ENCODE measurements at places on chromosomes 2 and 18.

DNA sequence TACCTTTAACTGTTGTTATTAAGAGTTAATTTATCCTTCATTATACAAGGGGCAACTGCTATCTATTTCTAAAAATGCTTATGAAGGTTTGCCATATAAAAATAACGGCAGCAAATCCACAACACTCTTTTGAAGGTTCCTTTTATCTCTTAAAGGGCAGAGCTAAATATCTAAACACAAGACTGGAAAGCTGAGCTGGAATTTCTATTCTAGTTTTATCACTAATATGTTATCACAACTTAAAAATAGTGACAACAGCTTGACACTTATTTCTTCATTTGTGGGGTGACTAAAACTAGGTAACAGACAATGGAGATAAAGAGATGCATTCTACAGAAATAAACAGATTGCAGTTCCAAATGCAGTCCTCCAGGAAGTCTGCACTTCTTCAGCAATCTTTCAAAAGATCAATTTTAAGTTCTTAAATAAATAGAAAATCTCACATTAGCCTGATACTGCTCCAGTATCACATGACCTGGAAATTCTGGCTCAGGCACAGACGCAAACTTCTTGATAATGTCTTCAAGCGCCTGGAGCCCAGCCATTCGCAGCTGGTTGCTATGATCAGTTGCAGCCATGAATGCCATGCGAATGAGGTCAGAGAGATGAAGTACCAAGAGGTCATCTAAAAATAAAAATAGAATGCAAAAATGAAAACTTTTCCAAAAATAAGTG lies 54.0 kb upstream of the STRN start:
- DNase-seq: no peak

DNA sequence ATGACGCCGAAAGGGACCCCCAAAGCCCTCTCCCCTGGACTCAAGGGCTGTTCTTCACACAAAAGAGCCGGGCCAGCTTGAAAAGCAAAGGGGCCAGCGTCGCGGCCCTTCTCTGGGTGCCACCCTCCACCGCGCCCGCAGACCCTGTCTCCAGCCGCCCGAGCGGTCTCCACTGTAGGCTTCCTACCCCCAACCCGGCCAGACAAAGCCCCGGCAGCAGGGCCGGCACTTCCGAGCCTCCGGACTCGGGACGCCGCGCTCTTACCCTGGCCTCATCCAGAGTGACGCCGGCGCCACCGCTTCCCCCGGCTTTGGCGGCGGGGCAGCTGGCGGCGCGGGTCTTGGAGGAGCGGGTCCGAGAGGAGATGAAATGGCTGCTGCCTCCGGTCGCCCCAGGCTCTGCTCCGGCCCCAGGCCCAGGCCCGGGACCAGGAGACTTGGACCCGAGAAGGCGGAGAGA lies 603 bp downstream of the ATAD2B start:
- DNase-seq: no peak

DNA sequence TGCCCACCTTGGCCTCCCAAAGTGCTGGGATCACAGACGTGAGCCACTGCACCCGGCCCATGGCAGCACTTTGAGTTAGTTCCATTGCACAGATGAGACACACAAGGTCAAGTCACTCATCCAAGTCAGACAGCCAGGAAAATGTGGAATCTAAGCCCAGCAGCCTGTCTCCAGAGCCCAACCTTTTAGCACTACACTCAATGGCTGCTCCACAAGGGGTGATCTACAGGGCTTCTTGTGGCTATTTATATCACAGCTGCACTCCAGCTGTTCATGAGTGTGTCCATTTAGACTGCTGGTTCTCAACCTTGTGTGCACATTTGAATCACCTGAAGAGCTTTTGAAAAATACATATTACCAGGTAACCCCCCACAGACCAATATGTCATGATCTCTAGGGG lies 72.9 kb upstream of the RPL31 start:
- DNase-seq: no peak

DNA sequence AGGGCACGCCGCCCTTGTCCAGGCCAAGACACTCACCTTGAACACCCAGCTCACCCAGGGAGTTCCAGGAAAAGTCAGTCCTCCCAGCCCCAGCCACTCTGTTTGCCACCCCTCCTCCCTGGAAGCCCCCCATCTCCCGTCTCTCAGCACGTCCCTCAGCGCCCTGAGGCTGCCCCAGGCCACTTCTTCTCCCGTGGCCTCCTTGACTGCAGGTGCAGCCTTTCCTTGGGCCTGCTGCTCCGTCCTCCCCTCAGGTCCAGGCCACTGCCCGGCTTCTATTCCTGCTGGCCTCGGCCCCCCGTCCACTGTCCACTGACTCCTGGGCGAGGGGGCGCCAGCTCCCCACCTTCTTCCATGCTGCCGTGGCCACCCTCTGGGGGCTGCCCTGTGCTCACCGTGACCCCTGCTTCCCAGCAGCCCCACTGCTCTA lies 239.1 kb downstream of the HDAC4 start:
- DNase-seq: no peak

- no peak for DNase-seq
Observed at GRCh38 chr2:218179782-218180181, 13.0 kb upstream of the CXCR1 start.

GRCh38 chr18:5542515-5543035 lies 1.2 kb downstream of the EPB41L3 start:
- DNase-seq: no peak

GRCh38 chr2:240142859-240143258 lies 2.4 kb upstream of the OTOS start:
- no peak for DNase-seq

- DNase-seq: no peak
Observed at GRCh38 chr2:64313398-64313723, 140.6 kb upstream of the LGALSL start.

DNA sequence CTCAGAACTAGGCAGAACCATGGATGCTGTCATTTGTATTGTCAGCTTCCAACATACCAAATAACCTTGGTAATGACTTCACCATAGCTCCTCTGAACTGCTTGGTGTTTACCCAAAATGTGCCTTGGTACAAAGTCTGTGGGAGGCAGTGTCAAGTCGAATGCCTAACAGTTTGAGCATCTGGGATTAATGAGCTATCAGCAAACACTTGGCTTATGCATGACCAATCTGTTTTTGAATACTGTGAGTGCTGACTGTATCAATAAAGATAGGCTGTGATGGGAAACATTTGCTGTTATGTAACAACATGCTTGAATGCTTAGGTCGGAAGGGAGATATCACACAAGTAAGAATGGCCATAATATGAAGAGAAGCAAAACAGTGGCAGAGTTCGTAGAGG lies 455.4 kb downstream of the CMPK2 start:
- no peak for DNase-seq

DNA sequence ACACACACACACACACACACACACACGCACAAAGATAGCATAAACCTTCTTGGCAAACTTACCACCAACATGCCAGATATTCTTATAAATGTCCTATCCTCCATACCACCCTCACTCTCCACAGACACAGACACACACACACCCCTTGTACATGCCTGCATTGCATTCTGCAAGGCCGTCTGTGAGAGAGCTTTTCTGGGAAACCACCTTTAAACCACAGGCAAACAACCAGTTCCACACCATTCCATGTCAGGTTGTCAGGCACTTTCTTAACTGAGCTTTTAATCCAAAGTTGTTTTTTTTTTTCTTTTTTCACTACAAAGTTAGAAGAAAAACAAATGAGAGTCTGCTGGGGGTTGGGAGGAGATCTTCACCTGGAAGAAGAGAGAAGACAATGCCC lies 221.1 kb downstream of the C1D start:
- no peak for DNase-seq

DNA sequence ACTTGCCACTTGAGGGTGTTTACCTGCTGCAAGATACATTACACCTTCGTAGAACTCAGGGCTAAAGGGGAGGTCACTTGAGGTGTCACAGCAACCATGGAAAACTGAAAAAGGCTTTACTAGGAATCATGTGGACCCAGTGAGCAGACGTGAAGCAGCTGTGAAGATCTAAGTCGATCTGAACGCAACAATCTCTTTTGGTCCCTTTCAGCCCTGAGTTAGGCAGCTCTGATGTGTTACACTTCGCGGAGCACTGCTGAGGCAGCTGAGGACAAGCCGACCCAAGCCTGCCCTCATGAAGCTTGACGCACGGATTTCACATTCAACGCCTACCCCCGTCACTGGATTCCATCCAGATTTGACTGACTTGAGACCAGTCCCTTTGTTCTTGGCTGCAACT lies 75.8 kb upstream of the NPAS2 start:
- DNase-seq: no peak

GRCh38 chr2:129253461-129253812 lies 726.0 kb upstream of the RAB6C start:
- DNase-seq: no peak

- DNase-seq: no peak
Observed at GRCh38 chr2:113200736-113201490, 27.1 kb downstream of the PSD4 start.

DNA sequence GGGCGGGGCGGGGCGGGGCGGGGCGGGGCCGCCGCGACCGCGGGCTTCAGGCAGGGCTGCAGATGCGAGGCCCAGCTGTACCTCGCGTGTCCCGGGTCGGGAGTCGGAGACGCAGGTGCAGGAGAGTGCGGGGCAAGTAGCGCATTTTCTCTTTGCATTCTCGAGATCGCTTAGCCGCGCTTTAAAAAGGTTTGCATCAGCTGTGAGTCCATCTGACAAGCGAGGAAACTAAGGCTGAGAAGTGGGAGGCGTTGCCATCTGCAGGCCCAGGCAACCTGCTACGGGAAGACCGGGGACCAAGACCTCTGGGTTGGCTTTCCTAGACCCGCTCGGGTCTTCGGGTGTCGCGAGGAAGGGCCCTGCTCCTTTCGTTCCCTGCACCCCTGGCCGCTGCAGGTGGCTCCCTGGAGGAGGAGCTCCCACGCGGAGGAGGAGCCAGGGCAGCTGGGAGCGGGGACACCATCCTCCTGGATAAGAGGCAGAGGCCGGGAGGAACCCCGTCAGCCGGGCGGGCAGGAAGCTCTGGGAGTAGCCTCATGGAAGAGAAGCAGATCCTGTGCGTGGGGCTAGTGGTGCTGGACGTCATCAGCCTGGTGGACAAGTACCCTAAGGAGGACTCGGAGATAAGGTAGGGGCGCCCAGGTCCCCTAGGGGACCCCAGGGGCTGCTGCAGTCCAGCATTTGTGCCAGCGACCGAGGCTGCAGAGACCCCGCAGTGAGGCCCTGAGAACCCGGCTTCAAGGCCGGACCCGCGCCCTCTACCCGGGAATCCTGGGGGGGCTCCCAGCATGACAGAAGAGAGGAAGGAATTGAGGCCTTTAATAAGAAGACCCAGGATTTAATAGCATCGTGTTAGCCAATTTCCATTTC lies at the start of gene KHK:
Gene KHK, plus strand, starts transcription at position 49 of the 870 bp plus-strand sequence. Its CDS starts 488 bp downstream, at position 537.
- no peak for DNase-seq

- DNase-seq: no peak
Observed at GRCh38 chr2:219495531-219496122, 3.1 kb upstream of the GMPPA start.

- no peak for DNase-seq
Observed at GRCh38 chr2:230443541-230443940, 27.5 kb downstream of the SP100 start.

- DNase-seq: no peak
Observed at GRCh38 chr2:43455296-43455695, 140.5 kb downstream of the THADA start.

GRCh38 chr2:45889053-45889452 lies 237.6 kb downstream of the PRKCE start:
- DNase-seq: no peak

- DNase-seq: no peak
Observed at GRCh38 chr2:217990389-217990788, 12.4 kb downstream of the TNS1 start.

- no peak for DNase-seq
Observed at GRCh38 chr2:146228466-146229058, 1616.3 kb upstream of the ACVR2A start.

DNA sequence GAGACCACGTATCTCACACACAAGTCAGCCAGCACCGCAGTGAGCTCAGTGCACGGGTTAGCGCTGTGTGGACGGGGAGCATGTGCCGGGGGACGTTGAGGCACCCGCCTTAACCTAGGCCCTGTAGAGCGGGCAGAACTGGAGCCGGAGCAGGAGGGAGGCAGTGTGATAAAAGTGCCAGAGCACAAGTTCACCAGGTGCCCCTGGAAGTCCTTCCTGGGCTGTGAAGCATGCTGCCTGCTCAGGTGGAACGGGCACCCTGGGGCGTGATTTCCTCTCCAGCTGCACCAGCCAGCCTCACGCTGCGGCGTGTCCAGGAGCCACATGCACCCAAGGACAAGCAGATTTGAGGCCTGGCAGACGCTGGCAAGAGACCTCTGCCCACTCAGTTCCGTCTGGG lies 50.3 kb downstream of the ITGB1BP1 start:
- no peak for DNase-seq

- DNase-seq: no peak
Observed at GRCh38 chr2:195392446-195393336, 264.3 kb upstream of the SLC39A10 start.

DNA sequence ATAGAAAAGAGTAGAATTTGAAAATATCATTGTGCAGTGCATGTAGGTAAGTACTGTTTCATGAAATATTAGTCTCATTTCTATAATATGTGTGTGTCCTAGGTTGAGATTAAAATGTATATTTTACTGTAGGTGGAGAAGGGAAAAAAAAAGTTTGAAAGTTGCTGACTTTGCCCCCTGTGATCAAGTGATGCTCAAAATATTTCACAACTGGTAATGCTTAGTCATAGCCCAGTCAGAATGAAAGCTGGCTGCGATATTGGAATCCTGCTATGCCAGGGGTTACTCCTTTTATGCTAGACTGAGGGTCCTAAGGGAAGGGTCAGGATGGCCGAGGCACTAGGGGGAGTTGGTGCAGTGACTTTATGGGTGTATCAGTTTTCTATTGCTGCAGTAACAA lies 19.5 kb upstream of the CFAP36 start:
- no peak for DNase-seq

DNA sequence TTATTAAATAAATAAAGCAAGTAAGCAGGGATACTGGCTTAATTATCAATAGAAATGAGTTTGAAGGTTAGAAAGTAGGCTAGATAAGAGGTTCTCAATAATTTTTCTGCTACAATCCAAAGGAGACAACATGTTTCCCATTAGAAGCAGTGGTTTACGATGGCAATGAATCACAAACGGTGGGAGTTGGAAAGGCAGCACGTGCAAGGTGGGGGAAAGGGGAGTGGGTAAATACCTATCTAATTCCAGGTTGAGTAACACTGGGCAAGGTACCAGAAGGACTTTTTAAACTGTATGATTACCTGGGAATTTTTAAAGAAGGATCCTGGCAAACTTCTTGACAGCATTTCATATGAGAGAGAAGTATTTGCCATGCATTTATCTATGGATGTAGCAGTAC lies 289.9 kb downstream of the NBAS start:
- no peak for DNase-seq

DNA sequence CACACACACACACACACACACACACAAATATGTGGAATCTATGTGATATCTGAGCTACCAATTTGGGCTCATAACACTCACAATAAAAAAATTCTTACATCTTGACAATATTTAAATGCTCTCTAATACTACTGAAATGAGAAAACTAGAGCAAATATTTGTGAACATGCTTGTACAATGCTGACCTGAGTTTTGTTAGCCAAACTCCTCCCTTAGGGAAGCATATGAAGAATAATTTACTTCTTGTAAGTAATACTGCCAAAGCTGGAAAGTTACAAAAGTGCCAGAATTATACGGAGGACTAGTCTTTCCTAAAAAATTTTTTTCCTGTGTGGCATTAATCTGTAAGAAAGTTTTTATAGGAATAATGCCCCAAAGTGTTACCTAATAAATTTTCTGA lies 18.5 kb downstream of the MBD2 start:
- no peak for DNase-seq
